AG09309 (cell line): ENCODE measurements at places on chromosomes 7 and 10.

DNA sequence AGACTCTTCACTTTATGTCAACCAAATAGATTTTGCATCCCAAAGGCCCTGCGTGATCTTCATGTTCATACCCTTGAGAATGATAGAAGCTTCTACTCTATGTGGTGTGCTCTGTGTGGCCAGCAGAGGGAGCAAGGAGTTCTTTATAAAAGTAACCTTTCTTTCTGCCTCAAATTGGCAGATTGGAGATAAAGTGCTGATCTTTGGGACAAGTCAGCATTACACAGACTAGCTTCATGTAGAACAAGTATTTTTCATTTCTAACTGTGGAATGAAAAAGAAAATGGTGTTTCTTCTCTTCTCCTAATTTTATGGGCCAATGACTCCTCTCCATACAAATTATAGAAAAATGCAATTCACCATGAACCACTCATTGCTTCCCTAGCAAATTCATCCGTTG, 1214.1 kb downstream of the SORCS1 start:
- no peak for DNase-seq

DNA sequence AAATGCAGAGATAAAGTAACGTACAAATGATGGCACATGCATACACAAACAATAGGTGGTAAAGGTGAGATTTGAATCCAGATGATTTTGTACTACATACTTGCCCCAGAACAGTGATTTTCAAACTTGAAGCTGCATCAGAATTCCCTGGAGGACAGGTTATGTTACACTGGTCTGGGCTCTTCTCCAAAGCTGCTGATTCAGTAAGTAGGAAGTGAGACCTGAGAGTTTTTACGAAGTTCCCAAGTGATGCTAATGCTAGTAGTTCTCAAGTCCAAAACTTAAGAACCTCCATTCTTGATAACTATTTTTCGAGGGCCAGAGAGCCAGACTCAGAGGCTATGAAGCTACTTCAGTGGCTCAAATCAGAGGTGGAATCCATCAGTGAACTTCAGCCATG, 159.0 kb upstream of the POM121L12 start:
- no peak for DNase-seq

- DNase-seq: no peak
Measured at GRCh38 chr7:46714904-46715303, 793.8 kb upstream of the IGFBP3 start.

GRCh38 chr10:64116707-64117106, 595.5 kb downstream of the REEP3 start:
- no peak for DNase-seq

DNA sequence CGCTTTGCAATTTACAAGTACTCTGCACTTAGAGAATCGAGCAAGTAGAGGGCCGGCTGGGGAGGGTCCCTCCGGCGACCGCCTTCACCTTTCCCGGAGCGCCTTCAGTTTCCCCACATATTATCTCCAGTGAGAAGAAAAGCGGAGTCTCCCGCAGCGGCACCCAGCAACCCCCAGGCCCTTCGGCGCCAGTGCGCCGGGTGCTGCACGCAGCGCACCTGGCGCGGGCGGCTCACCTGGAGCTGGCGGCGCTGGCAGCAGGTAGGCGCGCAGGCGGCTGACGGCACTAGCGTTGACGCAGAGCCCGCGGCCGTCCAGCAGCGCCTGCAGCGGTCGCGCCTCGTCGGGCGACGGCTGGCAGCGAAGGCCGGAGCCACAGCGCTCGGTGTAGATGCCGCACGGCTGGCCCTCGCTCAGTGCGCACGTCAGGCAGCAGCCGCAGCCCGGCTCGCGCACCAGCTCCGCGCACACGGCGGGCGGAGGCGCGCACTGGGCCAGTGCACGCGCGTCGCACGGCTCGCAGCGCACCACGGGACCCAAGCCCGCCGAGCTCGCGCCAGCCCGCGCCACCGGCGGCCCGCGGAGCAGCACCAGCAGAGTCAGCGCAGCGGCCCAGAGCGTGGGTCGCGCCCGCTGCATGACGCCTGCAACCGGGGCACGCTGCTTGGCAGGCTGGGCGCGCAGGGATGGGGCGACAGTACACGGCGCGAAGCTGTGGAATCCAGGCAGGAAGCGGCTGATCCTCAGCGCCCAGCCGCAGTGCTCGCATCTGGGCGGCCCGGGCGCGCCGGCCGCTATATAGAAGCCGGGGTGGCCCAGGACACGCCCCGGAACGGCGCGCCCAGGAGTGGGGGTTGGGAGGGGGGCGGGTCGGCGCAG, at the start of gene IGFBP3:
Gene IGFBP3 (minus strand): TSS at position 771 of the 879 bp plus-strand sequence. CDS start 132 bp downstream, at position 639.
- DNase-seq: no peak

DNA sequence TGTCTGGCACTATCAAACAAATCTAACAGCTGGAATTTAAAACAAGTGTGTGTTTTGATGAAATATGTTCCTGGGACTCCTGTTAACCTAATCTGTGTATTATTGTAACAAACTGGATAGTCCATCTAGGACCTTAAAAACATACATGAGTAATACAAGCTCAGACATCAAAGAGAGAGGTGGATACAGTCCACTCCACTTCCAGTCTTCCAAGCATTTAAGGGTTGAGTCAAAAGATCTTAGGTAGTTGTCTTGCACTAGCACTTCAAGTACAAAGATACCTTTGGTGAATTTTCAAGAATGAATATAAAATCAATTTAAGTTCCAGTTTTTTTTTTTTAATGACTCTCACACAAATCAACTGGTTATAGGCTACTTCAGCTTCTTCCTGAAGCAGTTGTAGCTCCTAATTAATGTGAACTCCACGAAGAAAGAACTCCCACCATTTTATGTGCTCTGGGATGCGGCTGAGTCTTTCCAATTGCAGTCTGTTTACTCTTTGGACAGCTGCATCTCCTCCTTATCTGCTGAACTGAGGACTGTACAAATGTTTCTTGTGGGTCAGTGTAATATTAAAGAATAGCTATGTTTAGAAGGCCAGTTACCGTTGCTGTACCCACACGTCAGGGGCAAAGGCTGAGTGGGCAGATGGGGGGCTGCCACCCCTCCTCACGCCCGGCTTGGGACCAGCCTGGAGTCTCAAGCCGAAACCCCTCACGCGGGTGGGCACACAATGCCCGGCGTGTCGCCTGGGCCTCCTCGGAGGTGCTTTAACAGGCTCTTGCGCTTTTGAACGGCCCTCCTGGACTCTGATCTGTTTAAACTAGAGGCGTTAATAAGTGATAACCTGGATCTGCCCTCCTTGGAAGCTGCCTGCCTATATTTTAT, 2.9 kb upstream of the IGF2BP3 start:
- DNase-seq: no peak

DNA sequence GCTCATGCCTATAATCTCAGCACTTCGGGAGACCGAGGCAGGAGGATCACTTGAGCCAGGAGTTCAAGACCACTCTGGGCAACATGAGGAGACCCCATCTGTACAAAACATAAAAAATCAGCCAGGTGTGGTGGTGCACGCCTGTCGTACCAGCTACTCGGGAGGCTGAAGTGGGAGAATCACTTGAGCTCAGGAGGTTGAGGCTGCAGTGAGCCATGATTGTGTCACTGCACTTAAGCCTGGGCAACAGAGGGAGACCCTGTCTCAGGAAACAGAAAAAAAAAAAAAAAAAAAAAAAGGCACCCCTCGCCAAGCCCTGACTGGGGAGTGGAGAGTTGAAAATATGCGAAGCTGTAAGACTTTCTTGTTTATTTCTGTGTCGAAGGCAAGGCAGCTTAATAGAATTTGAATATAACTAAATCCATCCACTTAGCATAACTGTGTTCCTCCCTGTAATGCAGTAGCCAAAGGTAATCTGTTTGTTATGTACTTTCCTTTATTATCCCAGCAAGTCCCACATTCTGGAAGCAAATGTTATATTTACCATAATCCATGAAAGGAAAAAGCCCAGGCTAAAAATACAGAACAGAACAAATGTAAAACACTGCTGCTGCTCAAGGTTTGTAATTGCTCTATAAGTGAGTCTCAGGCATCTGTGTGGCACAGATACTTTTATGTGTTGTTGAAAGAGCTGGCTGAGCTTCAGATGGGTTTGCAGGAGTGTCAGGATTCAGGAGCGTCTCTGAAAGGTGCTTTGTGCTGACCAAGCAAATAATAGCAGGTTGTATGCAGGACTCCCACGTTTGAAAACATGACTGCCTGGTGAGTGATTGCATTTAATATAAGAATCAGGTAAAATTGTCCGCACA, 127.2 kb downstream of the CELF2 start:
- DNase-seq: no peak
